ENCODE measurements at places on chromosomes 12 and 14.

DNA sequence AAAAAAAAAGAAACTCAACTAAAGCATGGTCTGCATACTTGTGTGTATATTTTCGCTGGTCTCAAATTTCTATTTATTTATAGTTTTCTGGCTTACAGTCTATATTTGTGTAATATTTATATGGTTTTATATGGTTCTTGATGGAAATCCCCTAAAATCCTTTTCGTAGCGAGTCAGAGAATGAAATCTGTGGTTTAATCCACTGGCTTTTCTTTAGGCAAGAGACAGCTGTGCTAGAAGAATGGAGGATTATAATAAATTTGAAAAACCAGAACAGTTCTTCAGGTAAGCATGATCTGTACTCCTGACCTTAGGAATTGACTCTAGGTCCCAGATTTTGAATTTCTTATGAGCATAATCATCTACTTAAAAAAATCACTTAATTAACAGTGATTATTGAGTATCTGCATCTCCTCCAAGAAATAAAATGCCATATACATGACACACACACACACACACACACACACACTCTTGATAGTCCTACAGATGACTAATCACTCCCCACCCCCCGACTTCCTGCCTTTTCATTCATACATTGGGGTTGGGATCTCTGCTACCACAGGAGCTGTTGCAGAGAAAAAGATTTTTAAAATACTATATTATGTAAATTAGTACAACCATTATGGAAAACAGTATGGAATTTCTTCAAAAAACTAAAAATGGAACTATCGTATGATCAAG lies 113.4 kb downstream of the CRADD start:
- no peak for DNase-seq

GRCh38 chr12:2125651-2126522 lies 73.1 kb downstream of the CACNA1C start:
- no peak for DNase-seq

GRCh38 chr12:18864900-18865561 lies 127.1 kb downstream of the CAPZA3 start:
- no peak for DNase-seq

DNA sequence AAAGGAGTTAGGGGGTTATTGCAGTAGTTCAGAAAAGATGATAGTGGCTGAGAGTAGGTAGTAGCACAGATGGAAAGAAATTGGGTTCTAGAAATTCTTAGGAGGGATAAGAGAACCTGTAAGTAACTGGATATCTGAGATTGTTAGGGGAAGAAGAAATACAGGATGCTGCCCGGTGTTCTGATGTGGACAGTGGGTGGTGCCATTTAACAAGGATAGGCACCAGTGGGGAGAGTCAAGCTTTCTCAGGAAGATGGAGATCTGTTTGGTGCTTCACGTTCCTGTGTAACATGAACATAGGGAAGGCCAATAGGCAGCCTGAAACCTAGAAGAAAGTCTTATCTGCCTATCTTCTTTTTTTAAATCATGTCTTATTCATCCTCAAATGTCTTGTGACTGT lies 245.9 kb downstream of the NPAS3 start:
- no peak for DNase-seq

GRCh38 chr12:820336-820735 lies 68.0 kb downstream of the WNK1 start:
- no peak for DNase-seq

GRCh38 chr14:41051801-41052200 lies 554.9 kb upstream of the LRFN5 start:
- no peak for DNase-seq

GRCh38 chr12:79186506-79186905 lies 321.9 kb downstream of the SYT1 start:
- no peak for DNase-seq

DNA sequence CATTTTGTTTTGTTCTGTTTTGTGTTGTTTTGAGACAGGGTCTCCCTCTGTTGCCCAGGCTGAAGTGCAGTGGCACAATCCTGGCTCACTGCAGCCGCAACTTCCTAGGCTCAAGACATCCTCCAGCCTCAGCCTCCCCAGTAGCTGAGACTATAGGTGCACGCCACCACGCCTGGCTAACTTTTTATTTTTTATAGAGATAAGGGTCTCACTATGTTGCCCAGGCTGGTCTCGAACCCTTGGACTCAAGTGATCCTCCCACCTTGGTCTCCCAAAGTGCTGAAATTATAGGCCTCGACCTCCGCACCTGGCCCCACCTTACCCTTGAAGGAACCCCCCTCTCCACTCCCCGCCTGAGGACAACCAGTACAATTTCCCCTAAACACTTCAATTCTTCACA lies 7.5 kb upstream of the IFT81 start:
- DNase-seq: no peak

DNA sequence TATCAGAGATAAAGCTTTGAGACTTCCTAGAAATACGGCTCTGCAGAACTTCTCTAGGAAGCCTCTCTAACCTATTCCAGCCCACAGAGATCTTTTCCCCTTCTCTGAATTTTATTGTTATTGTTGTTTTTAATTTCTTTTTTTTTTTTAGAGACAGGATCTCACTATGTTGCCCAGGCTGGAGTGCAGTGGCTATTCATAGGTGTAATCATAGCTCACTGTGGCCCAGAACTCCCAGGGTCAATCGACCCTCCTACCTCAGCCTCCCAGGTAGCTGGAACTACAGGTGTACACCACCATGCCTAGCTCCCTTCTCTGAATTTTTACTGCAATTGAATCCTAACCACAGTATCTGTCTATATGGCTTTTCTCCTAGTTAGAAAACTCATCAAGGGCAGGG lies 19.6 kb downstream of the SLC7A8 start:
- no peak for DNase-seq

GRCh38 chr14:81472096-81472800 lies 61.4 kb downstream of the SEL1L start:
- DNase-seq: no peak

- no peak for DNase-seq
These were observed 15.5 kb upstream of the TCTN2 start for GRCh38 chr12:123655420-123655819.

GRCh38 chr12:91155990-91156389 lies 26.6 kb downstream of the DCN start:
- no peak for DNase-seq

DNA sequence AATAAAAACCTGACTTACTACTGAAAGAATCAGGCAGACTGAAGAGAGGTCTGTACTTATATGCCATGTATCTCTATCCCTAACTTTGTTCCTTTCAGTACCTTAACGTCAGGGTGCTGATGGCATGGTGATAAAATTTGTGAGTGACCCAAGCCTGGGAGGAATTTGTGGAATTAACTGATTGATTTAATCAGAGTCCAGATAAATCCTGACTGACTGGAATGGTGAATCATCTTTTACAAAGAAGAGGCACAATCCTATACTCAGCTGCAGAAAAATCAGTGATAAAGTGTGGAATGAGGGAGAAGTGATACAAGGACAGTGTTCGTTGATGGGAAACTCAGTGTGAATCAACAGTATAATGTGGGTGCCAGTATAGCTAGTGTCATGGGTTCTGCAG lies 3.7 kb downstream of the TDG start:
- no peak for DNase-seq

DNA sequence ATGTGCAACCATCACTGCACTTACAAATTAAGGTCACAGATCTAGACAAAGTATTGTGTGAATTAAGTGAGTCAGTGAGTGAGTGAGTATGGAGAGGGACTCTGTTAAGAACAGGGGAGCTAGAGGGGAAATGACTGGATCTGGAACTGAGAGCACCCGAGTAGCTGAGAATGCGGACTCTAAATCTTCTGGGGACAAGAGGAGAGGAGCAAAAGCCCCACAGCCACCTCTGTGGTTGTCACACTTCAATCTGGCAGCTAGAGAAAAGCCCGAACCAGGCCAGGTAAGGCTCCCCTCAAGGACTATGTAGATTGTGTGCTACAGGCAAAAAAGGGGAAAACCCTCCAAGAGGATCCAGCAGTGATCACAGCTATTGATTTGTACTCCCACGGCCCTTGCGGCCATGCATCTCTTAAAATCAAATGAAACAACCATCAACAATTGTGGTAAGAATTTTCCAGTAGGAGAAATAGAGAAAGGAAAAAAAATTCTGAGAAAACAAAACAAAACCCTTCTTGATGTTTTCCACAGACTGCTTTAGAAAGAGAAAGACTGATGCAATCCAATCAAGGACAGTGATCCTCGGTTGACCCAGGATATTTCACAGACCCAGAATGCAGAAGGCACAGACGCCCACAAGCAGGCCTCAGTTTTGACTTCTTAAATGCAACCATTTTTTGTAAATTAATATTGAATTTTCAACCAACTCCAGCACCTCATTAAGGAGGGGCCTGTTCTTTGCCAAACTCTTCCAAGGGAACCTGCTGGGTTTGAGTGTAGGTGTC lies 109.6 kb downstream of the SLC38A6 start:
- DNase-seq: no peak

DNA sequence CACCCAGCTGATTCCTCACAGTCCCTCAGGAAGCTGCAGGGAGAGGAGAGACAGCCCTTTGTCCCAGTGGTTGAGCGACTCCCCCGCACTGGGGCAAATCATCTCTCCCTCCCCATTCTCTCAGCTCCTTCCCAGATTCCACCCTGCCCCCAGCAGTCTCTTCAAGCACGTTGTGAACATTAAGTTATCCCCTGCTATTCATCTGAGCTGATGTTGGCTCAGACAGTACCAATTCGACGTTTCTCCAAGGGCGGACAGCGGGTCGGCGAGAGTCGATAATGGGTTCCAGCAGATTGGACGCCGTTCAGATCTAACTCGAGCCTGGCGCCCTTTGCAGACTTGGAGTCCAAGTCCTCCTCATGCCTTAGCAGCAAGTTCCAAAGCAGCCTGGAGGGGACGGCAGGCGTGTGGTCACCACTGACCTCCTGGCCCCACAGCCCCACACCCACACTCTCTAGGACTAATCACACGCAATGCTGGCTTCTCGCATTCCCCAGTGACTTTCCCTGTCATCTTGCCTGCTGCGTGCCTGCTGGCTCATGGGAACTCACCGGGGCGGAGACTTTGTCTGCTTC lies 245.9 kb downstream of the CHST11 start:
- no peak for DNase-seq

DNA sequence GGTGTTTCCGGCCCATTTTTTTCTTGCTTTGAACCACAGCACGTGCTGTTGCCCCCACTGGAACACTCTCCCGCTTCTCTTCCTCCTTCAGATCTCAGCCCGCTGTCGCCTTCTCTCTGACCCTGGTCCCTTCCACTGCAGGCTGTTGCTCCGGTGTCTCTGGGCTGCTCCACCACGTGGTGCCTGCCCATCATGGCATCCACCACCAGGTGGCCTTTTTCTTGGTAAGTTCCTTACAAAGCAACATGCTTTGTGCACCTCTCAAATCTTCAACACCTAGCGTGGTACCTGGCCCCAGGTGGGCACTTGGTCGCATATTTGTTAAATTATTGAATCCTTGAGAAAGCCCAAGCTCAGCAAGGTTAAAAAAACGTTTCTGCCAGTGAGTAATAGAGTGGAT lies 19.1 kb downstream of the TUNAR start:
- DNase-seq: no peak

GRCh38 chr12:116818341-116818856 lies 62.8 kb downstream of the HRK start:
- DNase-seq: no peak

- DNase-seq: no peak
These were observed 275.6 kb upstream of the PPFIA2 start for GRCh38 chr12:82034769-82035168.

DNA sequence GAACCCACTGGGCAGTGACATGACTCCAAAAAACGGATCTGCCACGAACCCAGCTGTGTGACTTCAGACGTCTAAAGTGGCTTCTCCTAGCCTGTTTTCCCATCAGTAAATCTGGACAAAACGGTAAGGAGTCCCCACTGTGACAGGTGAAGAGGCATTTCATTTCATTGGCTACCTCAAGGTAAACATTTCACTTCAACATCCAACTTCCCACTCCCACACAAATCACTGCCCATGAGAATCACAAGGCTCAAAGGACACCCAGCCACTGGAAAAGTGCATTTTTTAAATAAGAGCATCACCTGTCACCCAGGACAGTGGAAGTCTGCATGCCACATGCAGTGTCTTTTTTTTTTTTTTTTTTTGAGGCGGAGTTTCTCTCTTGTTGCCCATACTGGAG lies 27.9 kb downstream of the HSP90AA1 start:
- DNase-seq: no peak

DNA sequence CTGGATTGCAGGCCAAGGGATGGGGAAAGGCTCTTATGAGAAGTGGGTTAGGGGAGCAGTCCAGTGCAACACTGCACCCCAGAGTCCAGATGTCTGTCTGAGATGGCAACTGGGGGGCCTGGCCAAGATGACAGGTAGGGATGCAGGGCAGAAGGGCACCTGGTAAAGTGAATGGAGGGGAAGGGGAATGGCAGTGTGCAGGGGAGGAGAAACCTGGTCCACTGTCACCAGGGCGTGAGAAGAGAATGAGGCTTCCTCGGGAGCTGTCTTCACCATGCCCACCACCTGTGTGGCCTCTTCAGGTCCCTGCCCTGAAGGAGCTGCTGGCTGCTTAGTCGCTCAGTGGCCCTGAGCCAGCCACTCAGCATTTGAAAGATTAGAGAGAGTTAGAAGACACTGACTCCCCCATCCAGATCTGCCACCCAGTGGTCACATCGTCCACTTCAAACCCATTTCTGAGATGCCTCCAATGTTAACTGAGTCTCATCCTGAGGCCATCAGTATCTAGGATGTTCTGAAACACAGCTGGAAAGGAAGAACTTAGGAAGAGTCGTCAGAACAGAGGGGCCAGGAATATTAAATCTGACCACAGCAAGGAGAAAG lies 57.3 kb downstream of the PLEKHG3 start:
- no peak for DNase-seq

- no peak for DNase-seq
These were observed 42.0 kb downstream of the SSH1 start for GRCh38 chr12:108815369-108815768.

GRCh38 chr12:12799163-12799920 lies 13.8 kb upstream of the DDX47 start:
- DNase-seq: no peak

- DNase-seq: no peak
These were observed 14.8 kb upstream of the DNAH10 start for GRCh38 chr12:123747309-123747708.

- peak; percentile 43 for DNase-seq
These were observed 105.0 kb upstream of the PRB2 start for GRCh38 chr12:11500188-11500860.

GRCh38 chr14:92471919-92472318 lies 41.7 kb upstream of the RIN3 start:
- no peak for DNase-seq

DNA sequence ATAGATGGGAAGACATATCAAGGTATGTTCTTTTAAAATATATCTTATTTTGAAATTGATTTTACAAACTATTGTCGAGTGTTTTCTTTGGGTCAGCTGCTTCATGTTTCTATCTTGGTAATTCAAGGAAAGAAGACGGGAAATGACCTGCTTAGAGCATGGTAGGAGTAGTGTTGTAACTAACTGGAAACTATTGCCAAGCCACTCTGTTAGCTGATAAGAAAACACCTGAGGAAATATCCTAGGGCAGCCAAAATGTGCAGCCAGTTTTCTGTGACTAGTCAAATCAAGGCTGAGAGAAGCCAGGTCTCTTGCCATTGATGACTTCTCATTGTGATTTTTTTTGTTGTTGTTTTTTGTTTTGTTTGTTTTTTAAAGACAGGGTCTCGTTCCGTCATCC lies 30.2 kb downstream of the METAP2 start:
- no peak for DNase-seq

GRCh38 chr12:55642267-55642666 lies 5.6 kb downstream of the OR10P1 start:
- DNase-seq: no peak

- DNase-seq: no peak
These were observed 6.3 kb downstream of the NTN4 start for GRCh38 chr12:95784286-95784685.
